ENCODE measurements at places on chromosomes 6 and 20.

- no peaks in the 10 kb centered on the region for H3K27me3 ChIP-seq
- no peaks in the 10 kb centered on the region for H3K36me3 ChIP-seq
- H3K4me3 ChIP-seq, result no peak overlapping the region
- no peaks in the 10 kb centered on the region for H3K4me1 ChIP-seq
- DNase-seq, result no peak
Observed at GRCh38 chr20:15857173-15857784, 716.0 kb downstream of the KIF16B start.

- peak overlapping the region; percentile 90 for H3K4me3 ChIP-seq
- DNase-seq, result no peak
- H3K27ac ChIP-seq, result peak overlapping the region; percentile 79
Observed at GRCh38 chr6:44263354-44264100, 1.8 kb downstream of the NFKBIE start.

GRCh38 chr6:66210964-66211363 is 503.9 kb upstream of the EYS start:
- no peaks in the 10 kb centered on the region for H3K36me3 ChIP-seq
- no peak for DNase-seq
- H3K4me1 ChIP-seq, result peaks cover 2% of the 10 kb centered on the region

GRCh38 chr6:12369781-12370262 is 79.7 kb downstream of the EDN1 start:
- DNase-seq, result no peak
- H3K4me3 ChIP-seq, result no peak overlapping the region
- peaks cover 29% of the 10 kb centered on the region for H3K4me1 ChIP-seq
- peak overlapping the region; percentile 29 for H3K27ac ChIP-seq
- H3K36me3 ChIP-seq, result no peaks in the 10 kb centered on the region

GRCh38 chr20:40892642-40893041 is 136.0 kb upstream of the TOP1 start:
- DNase-seq, result no peak
- no peak overlapping the region for H3K27ac ChIP-seq
- H3K27me3 ChIP-seq, result peaks cover 37% of the 10 kb centered on the region
- no peak overlapping the region for H3K4me3 ChIP-seq
- peaks cover 7% of the 10 kb centered on the region for H3K4me1 ChIP-seq

- H3K27me3 ChIP-seq, result no peaks in the 10 kb centered on the region
- H3K36me3 ChIP-seq, result peaks cover 2% of the 10 kb centered on the region
- peaks cover 27% of the 10 kb centered on the region for H3K4me1 ChIP-seq
- H3K4me3 ChIP-seq, result no peak overlapping the region
Observed at GRCh38 chr6:53530780-53531386, 14.0 kb downstream of the GCLC start.

- no peak overlapping the region for H3K27ac ChIP-seq
- DNase-seq, result no peak
- H3K27me3 ChIP-seq, result peaks cover 35% of the 10 kb centered on the region
- H3K36me3 ChIP-seq, result no peaks in the 10 kb centered on the region
Observed at GRCh38 chr6:159042003-159042825, 2.6 kb downstream of the TAGAP start.

- DNase-seq, result no peak
- no peak overlapping the region for H3K27ac ChIP-seq
- no peaks in the 10 kb centered on the region for H3K36me3 ChIP-seq
- H3K27me3 ChIP-seq, result peaks cover 68% of the 10 kb centered on the region
- peaks cover 58% of the 10 kb centered on the region for H3K4me1 ChIP-seq
- H3K4me3 ChIP-seq, result peak overlapping the region; percentile 66
Observed at GRCh38 chr6:27669295-27669623, 196.4 kb upstream of the ZNF184 start.

DNA sequence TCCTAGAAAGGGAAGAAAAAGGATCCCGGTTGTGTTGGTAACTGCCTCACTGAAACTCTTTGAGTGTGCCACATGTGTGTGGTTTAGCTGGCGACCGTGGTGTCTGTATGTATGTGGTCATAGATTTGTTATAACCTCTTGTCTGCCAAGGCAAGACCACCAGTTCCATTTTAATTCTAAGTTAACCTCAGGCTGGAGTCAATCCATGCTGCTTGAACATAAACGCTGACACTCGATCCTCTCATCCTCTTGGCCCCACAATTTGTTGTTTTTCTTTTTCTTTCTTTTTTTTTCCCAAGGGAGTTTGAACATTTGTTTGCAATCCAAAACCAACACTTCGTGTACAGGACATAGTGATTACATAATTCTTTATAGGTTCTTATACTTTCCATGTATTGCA is 318.9 kb upstream of the JAG1 start:
- H3K4me3 ChIP-seq, result no peak overlapping the region
- H3K27me3 ChIP-seq, result no peaks in the 10 kb centered on the region
- DNase-seq, result no peak
- H3K27ac ChIP-seq, result peak overlapping the region; percentile 43
- no peaks in the 10 kb centered on the region for H3K36me3 ChIP-seq

- H3K4me1 ChIP-seq, result no peaks in the 10 kb centered on the region
- H3K36me3 ChIP-seq, result no peaks in the 10 kb centered on the region
- peaks cover 2% of the 10 kb centered on the region for H3K27me3 ChIP-seq
- no peak overlapping the region for H3K4me3 ChIP-seq
- DNase-seq, result no peak
Observed at GRCh38 chr6:105739764-105740163, 336.9 kb upstream of the PREP start.

DNA sequence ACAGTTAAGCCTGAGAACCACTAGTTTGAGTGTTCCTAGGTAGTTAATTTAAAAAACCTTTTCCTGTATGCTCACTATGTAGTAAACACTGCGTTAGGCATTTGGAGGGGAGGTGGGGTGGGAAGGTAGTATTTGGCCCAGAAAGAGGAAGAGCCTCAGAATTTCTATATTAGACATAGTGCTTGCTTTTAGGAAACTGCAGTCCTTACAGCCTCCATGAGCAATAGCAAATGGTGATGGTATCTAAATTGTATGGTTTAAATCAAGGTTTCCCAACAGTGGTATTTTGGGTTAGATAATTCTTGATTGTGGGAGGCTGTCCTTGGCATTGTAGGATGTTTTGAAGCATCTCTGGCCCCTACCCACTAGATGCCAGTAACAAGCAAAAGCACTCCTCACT is 61.5 kb upstream of the RIPOR2 start:
- no peak for DNase-seq
- H3K4me3 ChIP-seq, result no peak overlapping the region
- no peaks in the 10 kb centered on the region for H3K36me3 ChIP-seq
- no peaks in the 10 kb centered on the region for H3K27me3 ChIP-seq
- H3K4me1 ChIP-seq, result peaks cover 3% of the 10 kb centered on the region

GRCh38 chr20:1397710-1398109 is 4.9 kb upstream of the FKBP1A start:
- DNase-seq, result no peak
- H3K4me1 ChIP-seq, result peaks cover 7% of the 10 kb centered on the region
- no peak overlapping the region for H3K27ac ChIP-seq
- H3K36me3 ChIP-seq, result no peaks in the 10 kb centered on the region

Measured in osteocyte (in vitro differentiated cells).